ENCODE measurements at places on chromosomes 3 and 15. TPM values are rescaled to one million over a fixed set of nuclear protein-coding genes. Genes with fewer than 3 reads are reported as not detected.

The GRIP2 gene
- polyA plus RNA-seq = 0.37 TPM

The TMCO5A gene
- polyA plus RNA-seq = 0.27 TPM

The CERS3 gene
- 2.2 TPM for polyA plus RNA-seq

The CRYGS gene
- 21.0 TPM for polyA plus RNA-seq

The DYNLT2B gene
- polyA plus RNA-seq = 41.0 TPM

The FBXW12 gene
- 0.07 TPM for polyA plus RNA-seq

The RMDN3 gene
- polyA plus RNA-seq = 27.0 TPM

The CLEC3B gene
- polyA plus RNA-seq = 35.9 TPM

The ISG20 gene
- 272 TPM for polyA plus RNA-seq

The RRP9 gene
- polyA plus RNA-seq = 16.9 TPM

The CYP1A1 gene
- polyA plus RNA-seq = 0.11 TPM

The CISH gene
- polyA plus RNA-seq = 7.0 TPM

The CPN2 gene
- polyA plus RNA-seq = 0.07 TPM

The GOLGA6B gene
- polyA plus RNA-seq = not detected

The LCMT2 gene
- polyA plus RNA-seq = 5.9 TPM

The IGF1R gene
- 10.0 TPM for polyA plus RNA-seq

The TF gene
- 2.9 TPM for polyA plus RNA-seq

The CCR9 gene
- 133 TPM for polyA plus RNA-seq

The GALNT15 gene
- 41.2 TPM for polyA plus RNA-seq

The OXSR1 gene
- polyA plus RNA-seq = 23.0 TPM

The UCN2 gene
- polyA plus RNA-seq = 4.7 TPM

The PLA2G4F gene
- polyA plus RNA-seq = 7.3 TPM

The RARB gene
- 0.89 TPM for polyA plus RNA-seq

The HIGD2B gene
- 0.02 TPM for polyA plus RNA-seq

The SNAP23 gene
- polyA plus RNA-seq = 66.3 TPM

The TMEM212 gene
- polyA plus RNA-seq = not detected
